ENCODE measurements at places on chromosomes 16 and 17. TPM values are rescaled to one million over a fixed set of nuclear protein-coding genes. Genes with fewer than 3 reads are reported as not detected.

DNA sequence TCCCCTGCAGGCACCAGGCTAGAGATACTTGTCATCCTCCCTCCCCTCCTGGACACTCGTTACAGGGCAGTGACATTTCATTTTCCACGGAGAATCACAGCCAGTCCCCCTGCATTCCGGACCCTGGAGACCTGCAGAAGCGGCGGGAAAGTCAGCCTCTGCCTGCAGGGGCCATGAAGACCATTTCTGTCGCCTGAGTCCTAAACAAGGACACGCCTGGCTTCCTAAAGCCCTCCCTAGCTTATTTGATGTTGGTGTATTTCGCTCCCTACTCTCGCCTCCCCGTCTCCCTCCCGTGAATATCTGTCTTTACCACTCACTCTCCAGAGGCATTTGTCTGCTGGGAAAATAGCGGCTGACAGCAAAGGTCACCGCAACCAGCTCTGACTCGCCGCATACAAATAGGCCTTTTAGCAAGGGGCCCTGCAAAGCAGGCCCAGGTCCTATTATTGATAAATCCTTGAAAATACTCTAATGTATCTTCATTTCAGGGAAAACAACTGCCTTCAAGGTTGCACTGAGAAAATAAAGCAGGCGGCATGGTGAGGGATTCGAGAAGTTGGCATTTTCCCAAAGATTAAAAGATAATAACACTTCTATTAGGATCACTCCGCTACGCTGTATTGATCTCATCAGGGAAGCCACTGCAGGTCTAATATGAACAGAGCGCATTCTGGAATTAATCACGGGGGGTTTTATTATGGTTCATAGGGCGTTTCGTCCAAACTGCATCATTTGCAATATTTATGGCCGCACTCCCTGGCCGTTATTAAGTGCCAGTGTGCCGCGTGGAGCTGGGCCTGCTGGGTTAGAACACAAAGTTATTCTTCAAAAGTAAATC lies 447.1 kb upstream of the CDH5 start:
- H3K4me1 ChIP-seq: no peaks in the 10 kb centered on the region
- H3K27ac ChIP-seq: no peak overlapping the region
- no peaks in the 10 kb centered on the region for H3K27me3 ChIP-seq
- no peaks in the 10 kb centered on the region for H3K36me3 ChIP-seq

GRCh38 chr17:50310455-50311111 lies 35.3 kb upstream of the XYLT2 start:
- DNase-seq: no peak
- no peak overlapping the region for H3K4me3 ChIP-seq
- peaks cover under 1% of the 10 kb centered on the region for H3K4me1 ChIP-seq
- H3K27me3 ChIP-seq: no peaks in the 10 kb centered on the region

DNA sequence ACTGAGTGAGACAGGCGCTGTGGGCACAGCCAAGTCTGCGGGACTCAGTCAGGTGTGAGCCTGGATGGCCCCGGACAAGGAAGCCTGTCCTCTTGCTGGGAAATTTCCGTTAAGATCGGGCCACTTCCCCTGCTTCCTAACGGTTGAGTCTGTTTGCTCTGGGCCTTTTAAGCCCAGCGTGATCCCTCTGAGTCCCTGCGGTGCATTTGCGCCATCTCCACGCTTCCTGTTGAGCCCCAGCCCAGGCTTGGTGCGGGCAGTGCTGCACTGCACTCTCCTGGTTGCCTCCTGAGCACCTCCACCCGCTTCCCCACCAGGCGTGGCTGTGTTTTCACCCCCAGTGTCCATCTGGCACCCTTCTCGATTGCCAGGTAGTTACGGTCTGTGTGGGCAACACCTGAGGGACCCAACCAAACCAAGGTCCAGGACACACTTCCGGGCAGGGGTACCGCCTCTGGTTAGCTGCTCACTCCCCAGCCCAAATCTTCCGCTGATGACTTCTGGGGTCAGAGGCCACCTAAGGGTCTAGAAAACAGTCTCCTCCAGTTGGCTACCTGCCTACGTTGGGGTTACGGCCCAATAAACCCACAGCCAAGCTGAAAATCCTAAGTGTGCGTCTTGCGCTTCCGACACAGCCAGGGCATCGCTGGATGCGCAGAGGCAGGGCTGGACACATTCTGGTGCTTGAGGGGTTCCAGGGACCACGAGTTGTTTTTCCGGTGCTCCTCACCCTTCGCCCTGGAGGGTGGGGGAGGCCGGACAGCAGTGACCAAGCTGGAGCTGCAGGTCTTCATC lies 1.4 kb upstream of the SLC25A10 start:
- H3K36me3 ChIP-seq: peaks cover 27% of the 10 kb centered on the region
- DNase-seq: no peak
- H3K4me1 ChIP-seq: peaks cover 25% of the 10 kb centered on the region
- peak overlapping the region; percentile 92 for H3K4me3 ChIP-seq
- H3K27me3 ChIP-seq: no peaks in the 10 kb centered on the region

The CETP gene
- 1.2 TPM for total RNA-seq

- no peaks in the 10 kb centered on the region for H3K27me3 ChIP-seq
- H3K4me3 ChIP-seq: no peak overlapping the region
- no peak for DNase-seq
- no peak overlapping the region for H3K27ac ChIP-seq
- no peaks in the 10 kb centered on the region for H3K36me3 ChIP-seq
- no peaks in the 10 kb centered on the region for H3K4me1 ChIP-seq
Observed at GRCh38 chr16:65769055-65769465, 597.4 kb upstream of the CDH5 start.

GRCh38 chr16:74580833-74581232 lies 26.1 kb downstream of the GLG1 start:
- no peaks in the 10 kb centered on the region for H3K36me3 ChIP-seq
- H3K27ac ChIP-seq: no peak overlapping the region
- DNase-seq: no peak
- no peaks in the 10 kb centered on the region for H3K27me3 ChIP-seq
- no peak overlapping the region for H3K4me3 ChIP-seq

The NEURL4 gene
- total RNA-seq: 21.3 TPM
